Tibial nerve (tissue), 4 donors: ENCODE measurements at places on chromosomes 1 and 21. TPM values are rescaled to one million over a fixed set of nuclear protein-coding genes. Genes with fewer than 3 reads are reported as not detected.
A peak's percentile ranks its signal among the peaks of the same experiment; 100 is the strongest.

- no peaks in the 10 kb centered on the region for H3K4me1 ChIP-seq
- no peaks in the 10 kb centered on the region for H3K27me3 ChIP-seq
- DNase-seq = no peak
- H3K36me3 ChIP-seq = no peaks in the 10 kb centered on the region
- no peak overlapping the region for H3K4me3 ChIP-seq
Measured at GRCh38 chr1:75220072-75220471, 85.9 kb downstream of the LHX8 start.

- peak overlapping the region; percentile 82 for H3K4me3 ChIP-seq
- no peak for DNase-seq
- H3K4me1 ChIP-seq = peaks cover 51% of the 10 kb centered on the region
- peak overlapping the region; percentile 88 for H3K27ac ChIP-seq
Measured at GRCh38 chr1:86913399-86913895, 479 bp downstream of the SELENOF start.

DNA sequence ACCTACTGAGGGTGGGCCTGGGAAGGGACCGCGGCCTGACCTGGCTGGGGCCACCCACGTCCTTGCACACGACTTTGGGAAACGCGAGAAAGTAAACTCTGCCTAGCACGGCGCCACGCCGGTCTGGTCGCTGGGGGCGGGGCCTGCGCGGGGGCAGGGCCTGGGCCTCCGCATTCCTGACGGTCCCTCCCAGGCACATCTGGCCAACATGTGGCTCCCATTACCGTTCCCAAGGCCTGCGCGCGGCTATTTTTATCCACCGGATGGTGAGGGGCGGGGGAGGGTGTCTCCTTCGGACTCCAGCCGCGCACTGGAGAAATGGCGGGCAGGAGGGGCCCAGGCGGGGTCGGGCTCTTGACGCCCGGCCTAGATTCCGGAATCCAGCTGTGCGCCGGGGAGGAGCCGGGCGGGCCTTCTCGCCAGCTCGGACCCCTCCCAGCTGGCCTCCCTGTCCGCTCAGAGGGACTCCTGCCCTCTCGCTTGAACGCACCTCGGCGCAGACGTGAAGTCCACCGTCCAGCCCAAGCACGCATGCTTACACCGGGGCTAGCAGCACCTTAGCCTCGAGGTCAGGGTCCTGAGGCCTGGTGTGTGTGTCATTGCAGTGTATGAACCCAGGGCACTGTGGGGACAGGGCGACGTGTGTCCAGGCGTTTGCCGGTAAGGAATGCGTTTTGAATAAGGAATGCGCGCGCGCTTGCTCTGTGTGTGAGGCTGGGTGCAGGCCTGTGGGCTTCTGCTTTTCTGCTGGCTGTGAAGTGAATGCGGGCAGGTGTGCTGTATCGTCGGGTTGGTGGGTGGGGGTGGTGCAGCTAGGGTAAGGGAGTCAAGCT is 2.1 kb downstream of the EVA1B start:
- peak overlapping the region; percentile 84 for H3K27ac ChIP-seq
- DNase-seq = peak; percentile 78
- no peaks in the 10 kb centered on the region for H3K36me3 ChIP-seq
- H3K4me3 ChIP-seq = peak overlapping the region; percentile 66
- no peaks in the 10 kb centered on the region for H3K27me3 ChIP-seq

DNA sequence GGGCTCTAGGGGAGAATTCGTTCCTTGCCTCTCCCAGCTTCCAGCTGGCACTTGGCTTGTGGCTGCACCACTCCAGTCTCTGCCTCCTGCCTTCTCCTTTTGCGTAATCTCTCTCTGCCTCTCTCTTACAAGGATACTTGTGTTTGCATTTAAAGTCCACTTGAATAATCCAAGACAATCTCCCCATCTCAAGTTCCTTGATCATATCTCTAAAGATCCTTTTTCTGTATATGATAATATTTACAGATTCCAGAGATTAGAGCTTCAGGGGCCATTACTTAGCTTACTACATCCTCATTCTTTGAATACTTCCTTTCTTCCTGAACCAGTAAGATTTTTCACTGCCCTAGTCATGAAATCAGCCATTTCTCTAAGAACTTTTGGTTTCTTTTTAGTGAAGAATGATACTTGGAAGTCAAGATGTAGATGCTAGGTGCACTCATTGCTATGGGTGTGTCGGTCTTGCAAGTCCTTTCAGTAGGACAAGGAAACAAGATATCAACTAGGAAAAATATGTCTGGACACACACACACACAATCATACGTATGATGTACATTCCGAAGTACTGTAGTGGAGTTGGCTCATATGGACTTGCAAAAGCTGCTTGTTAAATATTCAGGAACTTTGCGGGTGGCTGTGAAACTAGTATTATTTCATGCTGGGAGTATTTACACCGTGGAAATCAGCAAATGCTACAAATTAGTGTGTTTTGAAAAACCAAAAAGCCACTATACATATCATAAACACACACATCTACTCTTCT is 20.8 kb upstream of the RLF start:
- H3K27me3 ChIP-seq = peaks cover 13% of the 10 kb centered on the region
- H3K36me3 ChIP-seq = no peaks in the 10 kb centered on the region
- no peak overlapping the region for H3K27ac ChIP-seq
- no peaks in the 10 kb centered on the region for H3K4me1 ChIP-seq
- no peak for DNase-seq

DNA sequence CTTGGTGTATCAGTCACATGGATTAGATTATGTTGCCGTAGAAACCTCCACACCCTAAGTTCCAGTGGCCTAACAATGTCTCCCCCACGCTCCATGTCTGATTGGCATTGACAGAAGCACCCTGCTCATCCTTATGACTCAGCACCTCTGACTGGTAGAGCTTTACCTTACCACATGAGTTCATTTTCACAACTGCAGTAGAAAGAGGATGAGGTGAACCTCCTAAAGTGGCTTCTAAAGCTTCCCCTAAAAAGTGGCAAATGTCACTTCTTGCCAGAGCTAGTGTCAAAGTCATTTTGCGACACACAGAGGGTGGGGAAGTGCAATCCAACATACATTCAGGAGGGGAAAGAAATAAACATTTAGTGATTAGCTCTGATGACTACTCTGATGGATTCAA is 30.6 kb upstream of the LYPD8 start:
- H3K4me3 ChIP-seq = no peak overlapping the region
- no peaks in the 10 kb centered on the region for H3K27me3 ChIP-seq
- no peak overlapping the region for H3K27ac ChIP-seq
- DNase-seq = no peak

DNA sequence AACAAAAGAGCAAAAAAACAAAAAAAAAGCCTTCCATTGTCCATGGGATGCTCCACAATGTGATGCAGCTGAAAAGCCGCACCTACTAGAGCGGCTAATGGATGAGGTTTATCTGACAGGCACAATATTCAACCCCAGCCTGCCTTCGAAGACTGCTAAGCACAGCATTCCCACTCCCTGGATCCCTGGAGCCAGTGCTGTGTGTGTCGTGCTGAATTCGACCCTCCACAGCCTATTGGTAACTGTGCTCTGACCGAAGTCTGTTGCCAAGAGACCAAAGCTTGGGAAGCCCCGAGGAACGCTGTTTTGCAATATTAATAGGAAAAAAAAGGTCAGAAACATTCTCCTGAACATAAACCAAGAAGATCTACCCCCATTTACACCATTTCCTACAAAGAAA is 57.2 kb upstream of the PUM1 start:
- no peak overlapping the region for H3K27ac ChIP-seq
- no peak for DNase-seq

DNA sequence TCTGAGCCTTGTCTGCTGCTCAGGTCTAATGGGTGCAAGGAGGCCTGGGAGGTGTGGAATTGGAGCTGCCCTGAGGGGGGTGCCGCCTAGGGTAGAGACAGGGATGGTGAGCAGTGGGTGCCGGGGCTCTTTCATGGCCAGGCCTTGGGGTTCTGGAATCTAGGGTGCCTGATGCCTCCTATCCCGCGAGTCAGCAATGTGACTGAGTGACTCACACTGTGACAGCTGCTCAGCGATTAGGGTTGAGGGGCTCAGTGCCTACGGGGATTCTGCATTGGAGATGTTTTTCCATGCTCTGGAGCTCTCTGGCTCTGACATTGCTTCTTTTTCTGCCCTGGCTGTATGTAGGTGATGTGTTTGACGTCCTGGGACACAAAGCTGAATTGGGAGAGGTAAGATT is 16.8 kb downstream of the ATP8B2 start:
- no peak overlapping the region for H3K27ac ChIP-seq
- no peak overlapping the region for H3K4me3 ChIP-seq
- H3K36me3 ChIP-seq = peaks cover 100% of the 10 kb centered on the region
- H3K27me3 ChIP-seq = no peaks in the 10 kb centered on the region
- H3K4me1 ChIP-seq = no peaks in the 10 kb centered on the region
- DNase-seq = no peak

FAAH gene
- 135 TPM for total RNA-seq

PEAR1 gene
- 47.4 TPM for total RNA-seq

PPIE gene
- total RNA-seq = 34.8 TPM

FLVCR1 gene
- total RNA-seq = 3.7 TPM

B3GALT5 gene
- not detected for total RNA-seq
